LHCN-M2 (cell line): ENCODE measurements at places on chromosomes 5 and 9.

GRCh38 chr5:167525004-167525403 lies 766.4 kb upstream of the WWC1 start:
- DNase-seq, result no peak

GRCh38 chr9:107174441-107174840 lies 108.6 kb upstream of the RAD23B start:
- peak; percentile 63 for DNase-seq

DNA sequence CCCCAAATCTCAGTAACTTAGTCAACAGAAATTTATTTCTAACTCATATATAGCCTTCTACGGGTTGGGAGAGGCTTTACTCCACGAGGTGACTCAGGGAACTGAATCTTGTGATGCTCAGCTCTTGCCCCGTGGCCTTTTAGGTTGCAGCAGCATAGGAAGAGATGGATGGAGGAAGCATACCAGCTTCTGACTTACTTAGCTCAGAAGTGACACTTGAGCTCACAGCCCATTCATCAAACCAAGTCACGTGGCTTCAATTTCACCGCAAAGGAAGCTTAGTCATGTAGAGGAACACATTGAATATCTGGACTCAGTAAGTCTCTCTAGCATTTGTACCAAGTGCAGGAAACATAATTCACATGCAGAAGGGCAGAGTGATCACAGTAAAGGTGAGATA lies 124.1 kb upstream of the KCNN2 start:
- DNase-seq, result peak; percentile 19

DNA sequence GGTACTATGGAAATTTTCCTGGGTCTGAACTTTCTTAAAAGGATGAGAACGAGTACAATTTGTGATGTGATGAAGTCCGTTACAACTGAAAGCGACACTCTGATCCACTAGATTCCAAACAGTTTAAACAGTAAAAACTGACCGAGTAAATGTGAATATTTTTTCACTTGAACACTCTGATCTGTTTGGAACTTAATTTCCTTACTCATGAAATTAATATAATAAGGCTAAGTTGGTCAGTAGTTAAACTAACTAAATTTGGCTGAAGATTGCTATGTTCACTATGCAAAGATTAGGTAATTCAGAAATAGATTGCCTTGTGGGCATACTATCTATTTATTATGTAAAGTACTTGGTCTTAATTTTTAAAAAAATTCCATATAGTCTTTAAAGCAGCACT lies at the start of gene C9orf57:
Gene C9orf57 (minus strand): TSS at position 101 of the 400 bp plus-strand sequence. CDS start 1,282 bp downstream, outside the sequence.
- no peak for DNase-seq

GRCh38 chr9:104780796-104781395 lies 17.0 kb downstream of the NIPSNAP3B start:
- DNase-seq, result peak; percentile 61

- DNase-seq, result no peak
Observed at GRCh38 chr5:150532996-150533395, 25.1 kb downstream of the NDST1 start.

- DNase-seq, result no peak
Observed at GRCh38 chr5:95956900-95957293, 4.8 kb downstream of the ELL2 start.

DNA sequence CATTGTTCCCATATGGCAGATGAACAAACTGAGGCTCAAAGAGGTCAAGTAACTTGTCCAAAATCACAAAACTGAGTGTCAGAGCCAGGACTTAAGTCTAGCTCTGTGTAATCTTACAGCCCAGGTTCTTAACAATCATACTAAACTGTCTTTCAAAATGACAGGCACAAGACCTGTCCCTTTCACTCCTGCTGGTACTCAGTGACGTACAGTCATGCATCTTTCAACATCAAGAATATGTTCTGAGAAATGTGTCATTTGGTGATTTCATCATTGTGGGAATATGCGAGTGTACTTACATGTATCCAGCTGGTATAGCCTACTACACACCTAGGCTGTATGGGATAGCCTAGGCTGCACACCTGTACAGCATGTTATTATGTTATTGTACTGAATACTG lies 646.8 kb upstream of the WWC1 start:
- DNase-seq, result peak; percentile 35

- DNase-seq, result no peak
Observed at GRCh38 chr5:58699762-58700118, 116.9 kb downstream of the RAB3C start.

GRCh38 chr5:71865665-71866320 lies 146.7 kb downstream of the CARTPT start:
- no peak for DNase-seq

- DNase-seq, result peak; percentile 88
Observed at GRCh38 chr5:172881691-172882370, 47.8 kb downstream of the ERGIC1 start.

DNA sequence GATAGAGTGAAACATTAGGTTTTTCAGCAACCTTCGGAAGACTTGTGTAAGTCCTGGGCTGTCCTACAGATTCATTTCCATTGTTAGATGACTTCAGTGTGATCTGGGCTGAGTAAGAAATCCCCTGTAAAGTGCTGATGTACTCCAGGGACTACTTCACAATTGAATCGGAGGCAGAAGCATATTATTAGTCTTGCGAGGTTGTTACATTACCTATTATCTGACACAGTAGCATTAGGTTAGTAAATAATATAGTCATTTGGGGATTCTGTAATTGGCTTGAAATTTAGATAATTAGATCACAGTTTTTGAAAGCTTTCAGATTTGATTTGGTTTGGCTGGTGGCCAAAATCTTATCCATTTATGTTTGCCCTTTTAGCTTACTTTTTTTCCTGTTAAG lies 62.4 kb downstream of the DMRT1 start:
- no peak for DNase-seq

- no peak for DNase-seq
Observed at GRCh38 chr5:88117546-88117945, 151.1 kb downstream of the TMEM161B start.

GRCh38 chr5:172107571-172107970 lies 80.5 kb downstream of the STK10 start:
- peak; percentile 79 for DNase-seq

DNA sequence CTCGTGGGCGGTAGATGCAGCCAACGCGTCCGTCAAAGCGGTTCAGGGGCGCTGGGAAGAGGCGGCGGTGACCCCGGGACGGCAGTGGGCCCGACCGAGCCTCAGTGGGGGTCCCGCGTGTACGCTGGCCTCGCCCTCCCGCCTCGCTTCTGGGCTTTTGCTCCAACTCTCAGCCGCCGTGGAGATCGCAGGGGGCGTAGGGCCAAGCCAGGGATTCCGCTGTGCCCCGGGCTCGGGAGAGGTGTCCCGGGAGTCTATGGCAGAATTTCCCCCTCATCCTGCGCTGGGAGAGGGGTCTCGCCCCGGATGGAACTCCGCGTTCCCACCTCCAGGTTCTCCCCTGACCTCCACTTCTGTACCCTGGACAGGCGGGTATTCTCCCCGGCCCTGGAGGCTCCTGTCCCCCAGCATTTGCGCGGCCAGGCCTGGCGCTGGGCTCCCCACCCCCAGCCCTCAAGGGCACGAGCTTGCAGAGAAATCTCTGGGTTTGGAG lies 131.9 kb downstream of the MRPL36 start:
- DNase-seq, result no peak

GRCh38 chr5:179668391-179668790 lies 12.4 kb downstream of the CBY3 start:
- peak; percentile 56 for DNase-seq

DNA sequence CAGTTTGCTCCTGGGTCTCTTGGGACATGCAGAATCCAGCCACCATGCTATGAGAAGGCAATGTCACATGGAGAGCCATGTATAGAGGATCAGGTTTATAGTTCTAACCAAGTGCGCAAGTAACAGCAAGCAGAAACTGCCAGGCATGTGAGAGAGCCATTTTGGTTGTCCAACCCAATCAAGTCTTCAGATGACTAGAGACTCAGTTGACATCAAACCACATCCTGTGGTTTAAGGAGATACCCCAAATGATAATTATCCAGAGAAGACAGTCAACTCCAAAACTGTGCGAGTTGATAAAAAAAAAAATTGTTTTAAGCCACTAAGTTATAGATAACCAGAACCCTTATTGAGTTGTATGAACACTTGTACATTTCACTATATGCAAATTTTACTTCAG lies 40.2 kb downstream of the TMEM232 start:
- no peak for DNase-seq

- DNase-seq, result peak; percentile 39
Observed at GRCh38 chr5:163509291-163509951, 4.0 kb downstream of the MAT2B start.
